Tracheal epithelial cell (primary cell): ENCODE measurements at places on chromosomes 16 and 17. TPM values are rescaled to one million over a fixed set of nuclear protein-coding genes. Genes with fewer than 3 reads are reported as not detected.

Gene INCA1
- 0.21 TPM in 1 of 2 replicates, not detected in the other for total RNA-seq

Gene PLA2G10
- 0.64 TPM in 1 of 2 replicates, not detected in the other for total RNA-seq

Gene CACNB1
- 1.7 and 6.7 TPM in 2 replicates for total RNA-seq

Gene CTU2
- 18.8 and 23.0 TPM in 2 replicates for total RNA-seq

Gene ADGRG3
- under 0.01 TPM in 1 of 2 replicates, not detected in the other for total RNA-seq

Gene KCNH6
- not detected in 2 replicates for total RNA-seq

Gene DNAH17
- under 0.01 TPM in 1 of 2 replicates, not detected in the other for total RNA-seq

Gene CFDP1
- total RNA-seq: 37.6 and 40.7 TPM in 2 replicates

Gene ERN2
- 0.21 and 0.48 TPM in 2 replicates for total RNA-seq

Gene ABCA9
- 0.24 TPM in 1 of 2 replicates, not detected in the other for total RNA-seq

Gene DNASE1L2
- not detected in 2 replicates for total RNA-seq

Gene KCNJ18
- total RNA-seq: not detected in 2 replicates

Gene COQ9
- total RNA-seq: 52.8 and 58.4 TPM in 2 replicates

Gene MCRIP1
- 31.5 and 63.1 TPM in 2 replicates for total RNA-seq
